ENCODE measurements at places on chromosomes 12 and 14.

GRCh38 chr12:76346236-76346635, 2.0 kb downstream of the BBS10 start:
- DNase-seq, result no peak

- no peak for DNase-seq
Observed at GRCh38 chr12:131897875-131898274, 3.5 kb downstream of the ULK1 start.

DNA sequence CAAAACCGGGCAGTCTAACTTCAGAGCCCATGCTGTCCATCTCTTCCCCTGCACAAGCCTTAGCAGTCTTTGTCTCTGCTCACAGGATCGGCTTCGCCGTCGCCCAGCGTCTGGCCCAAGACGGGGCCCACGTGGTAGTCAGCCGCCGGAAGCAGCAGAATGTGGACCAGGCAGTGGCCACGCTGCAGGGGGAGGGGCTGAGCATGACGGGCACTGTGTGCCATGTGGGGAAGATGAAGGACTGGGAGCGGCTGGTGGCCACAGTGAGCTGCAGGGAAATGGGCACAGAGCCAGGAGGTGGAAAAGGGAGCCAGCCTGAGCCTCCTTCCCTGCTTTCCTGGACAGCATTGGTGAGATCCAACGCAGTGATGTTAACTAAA, 14.2 kb upstream of the CARMIL3 start:
- no peak for DNase-seq

GRCh38 chr14:100030452-100031153, 34.6 kb upstream of the EVL start:
- DNase-seq, result no peak

- no peak for DNase-seq
Observed at GRCh38 chr14:75059642-75060041, 4.2 kb downstream of the ACYP1 start.

DNA sequence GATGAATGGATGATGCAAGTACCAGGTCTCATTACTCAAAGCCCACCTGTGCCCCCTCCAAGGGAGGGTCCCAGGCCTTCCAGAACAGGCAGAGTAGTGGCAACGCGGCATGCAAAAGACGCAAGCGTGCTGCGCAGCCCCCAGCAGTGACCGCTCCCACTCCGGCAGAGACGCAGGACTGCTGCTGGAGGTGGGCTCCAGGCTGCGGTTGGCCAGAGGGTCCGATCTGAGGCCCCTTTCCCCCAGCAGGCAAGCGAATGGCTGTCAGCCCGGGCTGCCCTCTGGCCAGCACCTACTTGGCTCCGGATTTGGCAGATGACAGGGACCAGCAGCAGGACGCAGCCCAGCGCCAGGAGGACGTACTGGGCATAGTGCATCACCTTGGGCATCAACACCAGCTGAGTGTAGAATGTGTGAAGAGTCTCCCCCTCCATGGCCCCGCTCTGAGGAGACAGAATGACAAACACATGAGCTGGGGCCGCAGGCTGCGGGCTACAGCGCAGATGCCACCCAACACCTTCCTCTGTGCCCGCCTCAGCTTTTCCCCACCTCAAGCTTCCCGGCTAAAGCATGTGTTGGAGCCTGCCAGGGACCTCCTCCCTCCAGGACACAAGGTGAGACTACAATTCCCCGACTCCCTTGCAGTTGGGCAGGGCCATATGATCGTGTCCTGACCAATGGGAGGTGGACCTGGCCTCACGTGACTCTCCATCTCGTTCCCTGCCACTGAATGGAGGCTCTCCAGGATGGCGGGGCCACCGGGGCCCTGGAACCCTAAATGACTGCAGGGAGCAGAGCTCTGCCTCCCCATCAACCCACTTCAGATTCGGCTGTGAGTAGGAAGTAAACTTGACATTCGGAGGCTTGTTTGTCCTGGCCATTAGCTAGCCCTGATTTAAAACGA, 77.4 kb downstream of the SCARB1 start:
- DNase-seq, result no peak

DNA sequence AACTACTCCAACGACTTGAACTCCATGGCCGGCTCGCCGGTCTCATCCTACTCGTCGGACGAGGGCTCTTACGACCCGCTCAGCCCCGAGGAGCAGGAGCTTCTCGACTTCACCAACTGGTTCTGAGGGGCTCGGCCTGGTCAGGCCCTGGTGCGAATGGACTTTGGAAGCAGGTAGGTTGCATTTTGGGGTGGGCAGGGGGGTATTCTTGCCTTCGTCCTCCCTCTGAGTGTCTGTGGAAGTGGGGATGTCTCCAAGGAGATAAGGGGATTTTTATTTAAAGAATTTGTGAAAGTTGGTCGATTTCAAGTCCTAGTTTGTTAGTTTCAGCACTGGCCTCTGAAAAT, 1.3 kb downstream of the ASCL1 start:
- DNase-seq, result no peak

DNA sequence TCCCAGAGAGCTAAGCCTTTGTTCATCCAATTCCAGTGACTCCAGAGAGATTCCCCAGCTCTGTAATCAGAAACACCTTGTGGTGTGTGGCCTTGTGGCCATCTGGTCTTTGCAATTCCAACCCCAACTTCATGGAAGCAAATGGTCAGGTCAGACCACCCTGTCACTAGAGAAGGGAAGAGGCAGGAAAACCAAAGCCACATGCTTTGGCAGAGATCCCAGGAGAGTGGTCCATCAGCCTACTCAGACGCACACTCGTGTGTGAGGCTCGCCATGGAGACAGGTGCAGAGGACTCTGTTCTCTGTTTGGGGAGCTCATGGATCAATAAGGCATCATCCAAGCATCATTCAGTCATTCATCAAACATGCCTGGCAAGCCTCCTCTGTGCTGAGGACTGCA, 46.2 kb upstream of the TUNAR start:
- no peak for DNase-seq

DNA sequence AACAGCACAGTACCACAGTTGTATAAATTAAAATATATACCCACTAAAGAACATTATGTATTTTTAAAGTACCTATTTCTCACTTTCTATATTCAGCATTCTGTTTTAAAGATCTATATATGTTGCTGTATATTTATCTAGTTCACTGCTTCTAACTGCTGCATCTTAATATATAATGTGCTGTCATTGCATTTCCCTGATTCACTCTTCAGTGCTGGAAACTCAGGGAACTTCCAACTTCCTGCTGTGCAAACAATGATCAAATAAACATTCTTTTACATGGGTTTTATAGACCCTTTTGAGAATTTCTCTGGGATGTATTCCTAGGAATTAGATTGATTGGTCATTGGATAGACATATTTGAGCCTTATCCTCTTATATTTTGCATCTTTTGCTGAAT, 379.1 kb downstream of the APAF1 start:
- DNase-seq, result no peak

DNA sequence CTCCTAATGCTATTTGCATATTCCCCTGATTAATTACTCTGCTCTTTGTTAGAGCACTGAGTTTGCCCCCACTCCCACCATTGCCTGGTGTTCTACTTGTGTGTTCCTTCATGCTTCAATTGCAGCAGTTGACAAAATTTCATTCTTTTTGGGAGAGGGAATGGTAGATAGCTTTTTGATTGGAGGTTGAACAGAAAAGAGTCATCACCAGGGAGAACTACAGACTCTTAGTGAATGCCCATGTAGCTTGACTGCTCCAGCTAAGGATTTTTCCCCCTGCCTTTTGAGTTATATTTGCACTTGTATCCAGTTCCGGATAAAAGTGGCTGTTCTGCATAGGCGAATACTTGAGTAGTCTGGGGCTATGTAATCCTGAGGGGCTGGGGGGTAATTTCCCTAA, 183.9 kb downstream of the ETNK1 start:
- DNase-seq, result no peak

DNA sequence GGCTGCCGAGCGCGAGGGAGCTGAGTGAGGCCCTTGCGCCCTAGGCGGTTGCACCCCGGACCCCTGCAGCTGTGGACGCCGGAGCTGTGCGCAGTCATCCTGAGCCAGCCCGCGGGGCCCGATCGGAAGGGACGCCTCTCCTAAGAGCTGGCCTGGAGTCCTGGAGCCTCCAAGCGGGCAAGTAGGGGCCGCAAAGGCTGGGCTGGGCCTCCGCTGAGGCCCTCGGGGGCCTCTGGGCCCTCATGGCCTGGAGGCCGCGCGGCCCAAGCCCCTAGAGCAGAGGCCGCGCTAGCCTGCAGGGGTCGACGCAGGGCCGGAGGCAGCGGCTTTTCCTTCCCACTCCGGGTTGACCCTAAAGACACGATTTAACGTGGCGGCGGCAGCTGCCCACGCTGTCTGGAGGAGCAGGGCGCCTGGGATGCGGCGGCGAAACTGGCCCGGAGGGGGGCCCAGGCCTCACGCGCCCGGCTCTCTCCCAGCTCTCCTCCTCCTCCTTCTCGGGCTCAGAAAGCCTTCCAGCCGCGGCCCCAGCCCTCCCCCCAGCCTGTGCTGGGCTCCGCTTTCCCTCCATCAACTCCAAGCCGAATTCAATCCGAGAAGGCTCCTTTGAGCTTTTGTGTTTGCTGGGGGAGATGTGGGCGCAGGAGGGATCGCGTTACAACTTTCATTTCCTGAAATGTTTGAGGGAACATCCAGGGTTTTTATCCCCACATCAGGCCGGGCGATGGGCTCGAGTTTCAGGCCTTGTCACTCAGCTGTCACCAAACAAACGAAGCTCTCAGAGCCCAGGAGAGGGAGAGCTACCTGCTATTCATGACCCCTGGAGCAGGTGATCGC, 11.6 kb downstream of the SIX1 start:
- no peak for DNase-seq

DNA sequence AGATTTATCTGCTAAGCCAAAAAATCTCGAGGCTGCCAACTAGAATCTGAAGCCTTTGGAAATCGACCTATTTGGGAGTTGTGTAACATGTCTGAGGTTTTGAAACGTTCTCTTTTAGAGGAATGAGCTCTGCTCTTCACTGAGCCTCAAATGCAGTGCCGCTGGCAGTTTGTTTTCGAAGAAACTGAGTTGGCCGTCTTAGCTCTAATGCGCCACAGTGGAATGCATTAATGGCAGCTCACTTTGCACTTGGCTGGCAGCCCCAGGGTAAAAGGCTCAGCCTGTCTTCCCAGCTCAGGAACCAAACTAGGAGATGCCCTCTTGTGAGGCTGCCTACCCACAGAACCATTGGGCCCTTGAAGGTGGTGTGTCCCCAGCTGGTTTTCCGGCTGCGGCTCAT, 53.8 kb downstream of the SFSWAP start:
- no peak for DNase-seq

GRCh38 chr14:23431486-23431885, 4.0 kb downstream of the MYH7 start:
- DNase-seq, result no peak

DNA sequence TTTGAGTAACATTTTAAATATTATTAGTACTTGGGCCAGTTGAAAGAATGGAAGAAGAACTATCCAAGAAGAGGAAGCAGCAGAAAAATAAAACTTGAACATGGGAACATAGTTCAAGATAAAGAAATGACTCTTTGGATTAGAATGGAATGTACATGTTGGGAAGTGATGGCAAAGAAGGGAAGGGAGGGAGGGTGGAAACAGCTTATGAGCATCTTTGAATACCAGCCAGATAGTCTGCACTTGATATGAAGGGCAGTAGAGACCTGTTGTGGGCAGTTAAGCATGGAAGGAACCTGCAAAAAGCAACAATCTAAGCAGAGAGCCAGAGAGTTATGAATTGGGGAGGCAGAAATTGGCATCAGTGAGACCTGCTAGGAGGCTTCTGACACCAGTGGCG, 10.0 kb upstream of the IL22 start:
- DNase-seq, result no peak

GRCh38 chr12:59004456-59004855, 84.2 kb upstream of the LRIG3 start:
- DNase-seq, result no peak

- no peak for DNase-seq
Observed at GRCh38 chr14:60226298-60226697, 22.7 kb upstream of the PPM1A start.

- DNase-seq, result no peak
Observed at GRCh38 chr12:108141600-108142130, 12.6 kb downstream of the WSCD2 start.

GRCh38 chr12:11681207-11681606, 31.7 kb downstream of the ETV6 start:
- DNase-seq, result no peak

GRCh38 chr12:131830335-131830913, 2.2 kb downstream of the MMP17 start:
- DNase-seq, result peak; percentile 74

DNA sequence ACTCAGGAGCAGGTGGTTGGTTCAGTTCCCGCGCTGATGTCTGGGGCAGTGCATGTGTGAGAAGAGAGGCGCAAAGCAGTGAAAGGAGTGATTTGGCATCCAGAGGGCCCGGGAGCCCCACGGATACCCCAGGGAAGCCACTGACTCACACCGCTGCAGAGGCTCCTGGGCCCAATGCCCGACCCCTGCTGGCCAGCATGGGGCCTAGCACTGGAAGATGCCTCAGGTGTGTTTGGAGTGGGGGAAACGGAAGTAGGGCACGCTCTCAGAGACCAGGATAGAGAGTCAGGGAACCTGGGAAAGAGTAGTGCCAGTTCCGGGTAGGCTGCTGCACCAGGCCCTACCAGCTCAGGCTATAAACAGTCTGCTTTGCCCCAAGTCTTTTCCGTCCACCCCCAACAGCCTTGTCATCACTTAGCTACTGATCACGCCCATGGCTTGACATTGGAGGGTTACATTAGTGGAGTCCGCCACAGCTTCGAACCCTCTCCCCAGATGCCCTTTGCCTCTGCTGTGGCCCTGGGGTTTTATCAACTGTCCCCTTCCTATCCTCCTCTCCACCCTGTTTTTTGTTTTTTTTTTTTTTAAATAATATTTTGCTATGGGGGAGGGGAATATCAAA, 9.5 kb upstream of the CSAD start:
- peak; percentile 81 for DNase-seq

- no peak for DNase-seq
Observed at GRCh38 chr12:47038270-47038748, 41.1 kb upstream of the PCED1B start.
